ENCODE measurements at places on chromosomes 2 and 18.

GRCh38 chr2:232741972-232742371 is 34.4 kb downstream of the KCNJ13 start:
- no peak for DNase-seq

DNA sequence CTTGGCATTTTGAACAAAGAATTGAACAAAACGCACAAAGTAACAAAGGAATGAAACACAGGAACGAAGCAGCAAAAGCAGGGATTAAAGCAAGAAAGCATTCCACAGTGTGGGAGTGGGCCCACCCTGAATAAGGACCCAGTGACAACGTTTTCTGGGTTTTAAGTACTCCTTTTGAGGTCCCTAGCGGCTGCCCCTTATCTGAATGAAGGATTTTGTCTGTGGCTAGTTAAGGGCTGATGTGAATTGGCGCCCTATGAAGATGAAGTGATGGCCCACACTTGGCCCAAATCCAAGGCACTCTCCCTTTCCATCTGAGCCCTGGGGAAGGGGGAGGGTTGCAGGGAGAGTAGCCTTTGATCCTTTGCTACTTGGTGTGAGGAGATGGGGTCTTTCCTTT is 7.8 kb upstream of the CCDC141 start:
- no peak for DNase-seq

DNA sequence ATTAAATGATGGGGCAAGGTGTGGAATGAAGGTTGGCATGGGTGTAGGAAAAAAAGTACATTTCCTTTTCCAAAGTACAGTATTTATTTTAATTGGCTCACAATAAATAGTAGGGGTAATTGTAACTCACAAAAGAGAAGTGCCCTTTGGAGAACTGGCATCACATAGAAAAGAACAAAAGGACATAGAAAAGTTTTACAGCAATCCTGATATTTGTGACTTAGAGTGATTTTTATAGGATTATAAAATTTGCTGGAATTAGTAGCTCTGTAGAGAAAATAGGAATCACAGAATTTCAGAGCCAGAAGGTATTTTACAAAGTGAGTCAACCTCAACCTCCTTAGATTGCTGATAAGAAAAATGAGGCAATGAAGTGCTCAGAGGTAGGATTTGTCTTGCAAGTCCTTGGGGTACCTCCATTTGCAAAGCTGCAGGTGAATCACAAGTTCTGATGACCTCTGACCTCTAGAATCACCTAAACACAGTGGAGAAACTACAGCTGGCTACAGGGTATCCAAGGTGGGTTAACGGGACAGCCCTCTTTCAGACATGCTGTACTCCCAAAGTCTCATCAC is 133.6 kb downstream of the SOCS6 start:
- DNase-seq: no peak

DNA sequence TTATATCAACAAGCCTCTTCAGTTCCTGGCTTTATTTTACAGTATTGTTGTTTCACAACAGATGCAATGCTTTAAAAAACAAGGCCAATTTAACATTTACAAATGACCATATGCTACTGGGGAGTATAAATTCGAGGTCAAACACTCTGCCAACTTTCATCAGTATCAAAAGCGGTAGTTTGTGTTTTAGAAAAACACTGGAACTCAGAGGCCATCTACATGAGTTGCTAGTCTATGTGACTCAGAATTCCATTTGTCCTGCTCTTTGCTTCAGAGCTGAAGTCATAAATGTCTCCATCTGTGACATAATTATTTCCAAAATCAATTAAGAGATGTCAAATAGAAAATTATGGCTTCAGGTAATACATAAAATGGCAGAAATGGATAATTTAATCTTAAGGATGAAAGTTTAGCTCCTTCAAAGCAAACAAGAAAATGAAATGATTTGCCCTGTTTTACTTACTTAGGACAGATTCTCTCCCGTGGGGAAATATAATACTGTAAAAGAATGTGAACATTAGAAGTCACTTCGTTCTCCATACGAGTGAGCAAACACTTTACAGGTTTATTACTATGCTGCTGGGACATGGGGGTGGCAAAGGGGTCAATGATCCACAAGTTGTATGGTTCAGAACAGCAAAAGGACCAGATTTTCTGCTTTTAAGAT is 3.7 kb downstream of the MEX3C start:
- DNase-seq: no peak

GRCh38 chr2:43475922-43476321 is 119.9 kb downstream of the THADA start:
- no peak for DNase-seq

DNA sequence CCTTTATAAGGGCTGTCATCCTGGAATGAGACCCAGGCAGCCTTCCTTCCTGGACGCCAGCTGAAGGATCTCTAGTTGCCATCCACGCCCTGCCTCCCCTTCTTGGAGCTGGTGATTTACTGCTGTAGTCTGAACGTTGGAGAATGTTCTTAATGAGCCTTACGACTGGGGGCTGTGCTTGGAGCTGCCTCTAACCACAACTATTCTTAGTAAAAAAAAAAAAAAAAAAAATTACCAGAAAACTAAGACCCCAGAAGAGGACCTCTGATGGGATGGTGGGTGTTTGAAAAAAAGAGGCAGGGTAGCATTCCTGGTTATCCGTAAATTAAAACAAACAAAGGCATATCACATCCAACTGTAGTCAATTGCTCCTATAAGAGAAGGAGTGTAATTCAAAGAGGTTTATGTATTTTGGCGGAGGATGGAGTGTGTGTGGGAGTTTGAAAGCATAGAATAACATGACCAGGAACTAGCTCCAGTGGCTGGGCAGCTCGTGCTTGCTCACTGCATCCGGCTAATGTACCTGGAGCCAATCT is 105.4 kb downstream of the QPCT start:
- peak; percentile 50 for DNase-seq

- no peak for DNase-seq
Measured at GRCh38 chr2:10232096-10232815, 70.4 kb upstream of the HPCAL1 start.

DNA sequence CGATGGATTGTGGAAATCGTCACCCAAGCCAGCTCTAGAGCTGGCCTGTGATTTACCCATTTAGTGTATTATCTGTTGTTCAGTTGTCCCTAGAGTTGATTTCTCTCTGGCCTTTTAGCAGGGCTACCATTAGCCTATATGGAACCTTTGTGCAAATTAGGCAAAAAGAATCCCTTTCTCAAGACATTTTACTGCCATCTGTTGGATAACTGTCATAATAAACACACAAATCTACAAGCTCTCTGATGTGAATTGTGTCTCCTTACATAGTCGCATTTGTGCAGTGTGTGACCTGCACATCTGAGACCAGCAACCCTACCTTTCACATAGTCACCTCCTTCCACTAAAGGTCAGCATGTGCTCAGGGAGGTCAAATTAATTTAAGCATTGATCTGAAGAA is 34.0 kb downstream of the LOXHD1 start:
- DNase-seq: peak; percentile 18

GRCh38 chr2:214865400-214865799 is 55.9 kb upstream of the BARD1 start:
- no peak for DNase-seq

- DNase-seq: no peak
Measured at GRCh38 chr2:203918264-203918663, 18.3 kb upstream of the ICOS start.

DNA sequence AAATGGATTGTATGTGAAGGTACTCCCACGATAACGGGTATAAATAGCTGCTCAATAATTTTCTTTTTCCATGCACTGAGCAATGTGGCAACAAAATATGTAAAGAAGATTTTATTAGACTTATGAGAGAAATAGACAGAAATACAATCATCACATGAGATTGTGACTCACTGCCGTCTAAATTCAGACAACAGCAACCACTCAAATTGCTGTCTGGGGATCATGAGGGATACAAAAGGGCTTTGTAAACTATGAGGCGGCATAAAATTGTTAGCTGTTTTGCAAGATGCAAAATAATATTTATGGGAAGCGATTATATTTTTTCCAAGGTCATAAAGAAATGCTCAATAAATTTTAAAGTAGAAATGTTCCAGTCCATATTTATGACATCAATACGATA is 259.1 kb upstream of the AGAP1 start:
- no peak for DNase-seq

GRCh38 chr18:7000484-7001096 is 117.0 kb downstream of the LAMA1 start:
- DNase-seq: no peak

DNA sequence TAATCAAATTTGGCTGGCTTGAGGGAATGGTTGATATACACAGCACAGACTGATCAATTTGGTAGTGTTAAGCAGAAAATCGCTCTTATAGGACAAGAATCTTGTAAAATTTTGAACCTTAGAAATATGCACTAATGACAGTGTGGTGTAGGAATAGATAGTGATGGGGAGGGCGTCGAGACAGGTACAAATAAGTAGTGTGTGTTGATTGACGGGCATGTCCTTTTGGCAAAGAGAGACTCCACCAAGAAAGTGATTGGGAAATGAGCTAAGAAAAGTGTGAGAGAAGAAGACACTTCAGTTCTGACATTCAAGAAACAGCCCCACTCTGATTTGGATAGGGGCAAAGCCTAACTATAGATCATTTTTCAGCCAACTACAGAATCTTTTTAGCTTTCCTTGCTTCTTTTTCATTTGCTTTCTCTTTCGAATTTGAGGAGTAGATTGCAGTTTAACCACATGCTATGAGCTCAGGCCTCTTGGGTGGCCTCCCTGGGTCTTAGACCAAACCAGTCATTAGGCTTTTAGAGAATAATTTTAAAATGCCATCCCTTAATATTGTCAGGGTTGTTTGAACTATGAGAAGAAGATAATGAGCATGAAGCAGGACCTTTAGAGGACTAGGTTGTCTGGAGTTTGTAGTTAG is 127.1 kb downstream of the CERS6 start:
- DNase-seq: no peak

GRCh38 chr2:233449921-233450863 is 95.9 kb downstream of the DGKD start:
- DNase-seq: no peak

DNA sequence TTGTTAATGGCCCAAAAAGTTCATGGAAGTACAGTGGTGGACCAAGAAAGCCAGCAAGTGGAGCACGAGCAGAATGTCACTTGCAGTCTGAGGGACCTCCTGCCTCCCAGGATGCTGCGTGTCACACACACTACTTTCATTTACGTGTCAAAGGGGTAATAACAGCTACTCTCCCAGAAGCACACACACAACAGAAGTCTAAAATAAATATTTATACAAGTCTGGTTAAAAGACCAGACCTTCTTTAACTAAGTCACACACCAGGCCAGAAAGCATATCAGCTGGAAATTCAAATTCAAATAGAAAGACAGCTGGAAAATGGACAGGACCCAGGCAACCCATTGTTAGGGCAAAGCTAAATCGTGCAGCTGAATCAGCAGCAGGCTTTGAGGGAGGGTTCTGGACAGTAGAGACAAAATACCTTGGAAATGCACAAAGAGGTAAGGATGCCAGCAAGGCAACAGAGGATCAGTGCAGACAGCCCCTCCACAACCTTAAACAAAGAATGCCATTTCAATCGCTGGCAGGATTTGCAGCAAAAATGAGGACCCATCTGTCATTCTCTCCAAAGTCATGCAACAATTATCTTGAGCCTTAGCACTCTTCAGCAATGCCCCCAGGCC is 160.5 kb downstream of the TMEM163 start:
- peak; percentile 83 for DNase-seq

DNA sequence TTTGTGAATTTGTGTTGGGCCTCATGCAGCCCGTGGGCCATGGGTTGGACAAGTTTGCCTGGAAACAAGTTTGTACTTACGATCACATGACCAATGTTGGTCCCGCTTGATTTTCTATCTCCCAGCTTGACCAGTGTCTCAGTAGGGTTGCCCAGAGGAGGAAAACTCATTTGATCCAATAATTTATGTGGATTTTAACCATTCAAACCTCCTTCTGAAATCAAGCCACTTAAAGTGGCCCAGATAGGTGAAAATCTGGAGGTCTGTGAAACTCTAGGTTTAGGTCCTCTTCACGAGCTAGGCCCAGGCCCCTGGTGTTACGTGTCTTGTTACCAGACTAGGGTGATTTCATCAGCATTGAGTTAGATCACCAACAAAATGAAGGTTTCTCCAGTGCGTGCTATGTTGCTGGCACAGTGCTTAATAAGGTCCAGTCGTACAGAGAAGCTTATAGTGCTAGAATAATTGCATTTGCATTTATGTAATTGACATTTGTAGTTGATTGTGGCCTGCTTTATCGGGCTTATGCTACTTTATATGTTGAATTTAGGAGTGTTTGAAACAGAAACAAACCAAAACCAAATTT is 4.4 kb downstream of the ACTR2 start:
- DNase-seq: no peak

- peak; percentile 72 for DNase-seq
Measured at GRCh38 chr18:48123324-48123723, 192.9 kb upstream of the SMAD2 start.

DNA sequence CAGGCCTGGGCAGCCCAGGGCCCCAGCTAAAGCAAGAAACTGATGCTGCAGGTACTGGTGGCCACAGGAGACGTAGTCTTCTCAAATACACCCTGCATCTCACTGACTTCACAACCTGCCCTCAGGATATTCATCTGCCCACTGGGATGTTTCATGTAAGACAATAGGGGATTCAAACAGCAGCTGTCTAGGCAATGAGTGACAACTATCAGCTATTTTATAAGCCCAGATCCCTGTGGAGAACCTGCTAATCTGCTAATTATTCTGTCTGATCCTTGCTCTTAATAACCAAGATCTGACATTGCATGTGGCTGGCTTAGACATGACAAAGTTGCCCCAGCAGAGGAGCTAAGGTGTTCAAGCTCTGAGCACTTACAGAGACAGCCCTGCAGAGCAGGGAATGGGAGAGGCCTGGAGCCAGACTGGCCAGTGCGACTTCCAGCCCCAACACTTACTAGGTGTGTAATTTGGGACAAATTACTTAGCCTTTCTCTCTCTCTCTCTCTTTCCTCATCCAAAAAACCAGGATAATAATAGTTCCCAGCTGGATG is 28.6 kb downstream of the SIGLEC15 start:
- DNase-seq: no peak

DNA sequence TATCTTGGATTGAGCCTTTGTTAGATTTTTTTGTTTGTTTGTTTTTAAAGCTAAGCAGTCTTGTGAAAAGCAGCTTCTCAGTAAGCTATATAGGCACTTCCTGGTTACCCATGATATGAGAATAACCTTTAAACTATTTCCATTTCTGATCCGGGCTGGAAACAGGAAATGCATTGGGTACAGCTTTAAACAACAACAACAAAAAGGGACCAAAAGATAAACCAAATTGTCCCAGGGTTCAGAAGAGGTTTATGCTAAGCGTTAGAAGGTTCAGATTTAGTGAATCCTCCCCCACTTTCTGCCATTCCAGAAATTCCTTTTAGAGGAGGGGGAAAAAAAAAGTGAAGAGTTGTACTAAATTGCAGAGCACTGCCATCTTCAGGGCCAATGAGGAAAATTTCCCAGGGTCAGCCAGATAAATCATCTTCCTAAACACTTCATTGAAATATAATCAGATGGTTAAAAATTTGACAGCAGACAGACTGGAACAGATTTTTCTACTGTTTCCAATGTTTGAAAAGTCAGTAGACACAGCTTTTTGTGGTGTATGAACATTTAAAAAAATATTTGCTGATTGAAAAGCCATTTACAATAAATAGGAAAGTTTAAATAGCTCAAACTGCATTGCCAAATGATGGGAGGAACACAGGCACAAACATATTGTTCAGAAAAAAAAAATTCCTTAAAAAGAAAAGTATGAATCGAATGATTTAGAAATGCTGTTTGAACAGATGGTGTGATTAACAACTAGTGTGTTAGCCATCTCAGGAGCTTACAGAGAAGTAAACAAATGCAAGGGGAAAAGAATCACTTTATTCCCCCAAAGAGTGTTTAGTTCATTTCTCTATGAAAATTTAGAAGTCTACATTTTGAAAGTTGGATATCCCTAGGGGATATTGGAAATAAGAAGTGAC is 189.9 kb upstream of the TANK start:
- DNase-seq: peak; percentile 33

GRCh38 chr18:33616556-33616955 is 38.5 kb downstream of the ASXL3 start:
- DNase-seq: no peak

Measured in DMS153 (cell line).